AG04450 (cell line): ENCODE measurements at places on chromosomes 1 and 21.

- no peak for DNase-seq
Observed at GRCh38 chr1:157519451-157519850, 32.9 kb downstream of the FCRL5 start.

GRCh38 chr1:113178522-113178921 lies 105.5 kb downstream of the LRIG2 start:
- no peak for DNase-seq

GRCh38 chr1:85553416-85554335 lies 26.9 kb upstream of the CCN1 start:
- DNase-seq = no peak

DNA sequence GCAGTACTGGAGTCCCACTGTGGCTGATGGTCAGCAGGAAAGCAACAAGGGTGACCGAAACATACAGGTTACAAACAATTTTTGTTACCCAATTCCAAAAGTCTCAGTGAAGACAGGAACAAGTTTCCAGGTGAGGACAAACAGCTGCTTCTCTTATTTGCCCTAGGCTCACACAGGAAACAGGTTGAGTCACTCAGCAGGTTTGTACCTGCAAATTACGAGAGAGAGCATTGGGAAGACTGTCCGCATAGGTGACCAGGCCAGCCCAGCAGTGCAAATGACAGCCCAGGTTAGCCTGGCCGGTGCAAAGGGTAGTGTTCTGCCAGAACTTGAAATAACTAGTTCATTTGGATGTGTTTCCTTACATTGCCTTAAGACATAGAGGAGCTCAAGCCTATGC lies 40.0 kb upstream of the DSCAM start:
- DNase-seq = no peak

GRCh38 chr1:200373811-200374231 lies 36.0 kb downstream of the ZNF281 start:
- DNase-seq = no peak

DNA sequence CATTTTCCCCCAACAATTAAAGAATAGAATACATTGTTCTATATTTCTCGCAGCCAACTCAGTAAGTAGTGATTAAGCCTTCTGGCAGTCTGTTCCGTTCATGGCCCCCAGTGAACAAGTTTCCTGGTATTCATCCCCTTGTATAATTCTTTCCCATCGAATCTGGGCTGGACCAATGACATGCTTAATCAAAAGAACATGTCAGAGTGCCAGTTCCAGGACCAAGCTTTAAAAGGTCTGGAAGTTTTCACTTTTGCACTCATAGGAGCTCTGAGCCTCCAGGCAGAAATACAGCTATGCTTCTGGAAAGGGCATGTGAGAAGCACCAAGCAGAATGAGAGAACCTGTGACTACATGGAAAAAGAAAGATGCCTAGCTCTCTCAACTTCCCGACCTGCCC lies 22.5 kb upstream of the DPYD start:
- DNase-seq = no peak

GRCh38 chr1:59699227-59699847 lies 115.4 kb upstream of the HOOK1 start:
- no peak for DNase-seq

- no peak for DNase-seq
Observed at GRCh38 chr1:237901299-237901934, 10.7 kb upstream of the ZP4 start.

DNA sequence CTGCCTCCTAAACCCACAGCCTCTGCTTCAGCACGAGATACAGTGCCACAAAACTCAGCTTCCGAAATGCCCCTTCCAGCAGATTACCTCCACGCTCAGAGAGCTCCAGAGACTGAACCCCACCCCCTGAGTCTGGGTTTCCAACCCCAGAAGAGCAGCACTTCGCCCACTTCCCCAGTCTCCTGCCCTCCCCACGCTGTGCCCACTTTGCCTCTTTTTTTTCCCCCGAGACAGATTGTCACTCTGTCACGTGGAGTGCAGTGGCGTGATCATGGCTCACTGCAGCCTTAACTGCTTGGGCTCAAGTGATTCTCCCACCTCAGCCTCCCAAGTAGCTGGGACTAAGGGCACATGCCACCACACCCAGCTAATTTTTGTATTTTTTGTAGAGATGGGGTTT lies 10.1 kb downstream of the ICMT start:
- DNase-seq = no peak

DNA sequence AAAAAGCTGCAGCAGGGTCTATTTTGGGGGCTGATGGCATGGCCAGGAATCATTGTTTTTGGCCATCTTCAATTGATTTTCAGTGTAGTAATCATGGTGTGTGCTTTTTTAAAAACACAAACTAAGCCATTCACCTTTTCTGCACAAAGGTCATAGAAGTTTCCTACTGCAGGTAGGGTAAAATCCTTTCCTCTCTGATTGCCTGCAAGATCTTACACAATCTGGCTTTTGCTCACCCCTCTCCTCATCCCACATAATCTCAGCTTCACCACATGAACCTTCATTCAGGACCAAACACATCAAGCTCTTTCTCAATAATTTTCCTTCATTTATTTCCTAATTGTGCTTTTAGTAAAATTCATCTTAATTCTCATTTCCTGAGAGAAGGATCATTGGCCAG lies 38.3 kb upstream of the GBP5 start:
- no peak for DNase-seq
